IMR-90 (cell line): ENCODE measurements at places on chromosomes 2 and 18. TPM values are rescaled to one million over a fixed set of nuclear protein-coding genes. Genes with fewer than 3 reads are reported as not detected.

GAD1 gene
- total RNA-seq = not detected in 2 replicates

ROCK2 gene
- 28.3 and 59.7 TPM in 2 replicates for total RNA-seq

IL37 gene
- not detected in 2 replicates for total RNA-seq

VIL1 gene
- total RNA-seq = not detected in 2 replicates

ALPP gene
- not detected in 2 replicates for total RNA-seq

DSG1 gene
- total RNA-seq = not detected in 2 replicates

CDK15 gene
- 28.9 and 33.0 TPM in 2 replicates for total RNA-seq

SCYGR5 gene
- not detected in 2 replicates for total RNA-seq

SH3RF3 gene
- total RNA-seq = 3.4 and 3.9 TPM in 2 replicates

CPO gene
- total RNA-seq = not detected in 2 replicates

C2orf74 gene
- total RNA-seq = 8.4 and 10.3 TPM in 2 replicates

FBXO36 gene
- 2.2 TPM in 2 replicates for total RNA-seq

HOXD12 gene
- total RNA-seq = not detected in 2 replicates

TUBA4B gene
- total RNA-seq = not detected in 2 replicates

HDLBP gene
- total RNA-seq = 1,093 and 1,165 TPM in 2 replicates

PCBP1 gene
- 33.6 and 33.7 TPM in 2 replicates for total RNA-seq

REG3G gene
- total RNA-seq = not detected in 2 replicates

SKOR2 gene
- not detected in 2 replicates for total RNA-seq

KCNIP3 gene
- total RNA-seq = 0.72 and 0.83 TPM in 2 replicates

PLB1 gene
- total RNA-seq = 0.90 and 1.4 TPM in 2 replicates

LINC00305 gene
- total RNA-seq = not detected in 2 replicates

LYG2 gene
- not detected in 2 replicates for total RNA-seq

RNF125 gene
- under 0.01 TPM in 2 replicates for total RNA-seq
